Central memory CD4-positive, alpha-beta T cell (primary cell): ENCODE measurements at places on chromosomes 11 and 22.

- DNase-seq = no peak
These were observed 9.3 kb downstream of the CXCR5 start for GRCh38 chr11:118892964-118893363.

- no peak for DNase-seq
These were observed 49.2 kb upstream of the CCDC34 start for GRCh38 chr11:27412192-27412691.

DNA sequence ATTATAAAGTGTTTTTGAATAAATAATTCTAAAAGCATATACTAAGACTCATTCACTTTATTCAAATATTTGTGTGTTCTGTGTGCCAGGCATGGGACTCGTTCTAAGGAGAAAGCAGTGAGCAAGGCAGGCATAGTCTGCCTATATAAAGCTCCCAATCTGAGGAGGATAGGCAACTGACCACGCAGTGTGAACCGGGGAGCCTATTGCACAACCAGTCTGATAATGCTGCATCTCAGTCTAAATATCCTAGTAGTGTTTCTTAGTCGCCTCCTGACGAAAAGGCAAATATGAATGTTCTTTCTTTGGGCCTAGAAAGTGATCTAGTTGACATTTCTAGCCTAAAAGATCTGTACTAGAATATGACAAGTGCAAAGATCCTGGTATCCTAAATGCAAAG is 98.3 kb downstream of the C11orf65 start:
- no peak for DNase-seq

DNA sequence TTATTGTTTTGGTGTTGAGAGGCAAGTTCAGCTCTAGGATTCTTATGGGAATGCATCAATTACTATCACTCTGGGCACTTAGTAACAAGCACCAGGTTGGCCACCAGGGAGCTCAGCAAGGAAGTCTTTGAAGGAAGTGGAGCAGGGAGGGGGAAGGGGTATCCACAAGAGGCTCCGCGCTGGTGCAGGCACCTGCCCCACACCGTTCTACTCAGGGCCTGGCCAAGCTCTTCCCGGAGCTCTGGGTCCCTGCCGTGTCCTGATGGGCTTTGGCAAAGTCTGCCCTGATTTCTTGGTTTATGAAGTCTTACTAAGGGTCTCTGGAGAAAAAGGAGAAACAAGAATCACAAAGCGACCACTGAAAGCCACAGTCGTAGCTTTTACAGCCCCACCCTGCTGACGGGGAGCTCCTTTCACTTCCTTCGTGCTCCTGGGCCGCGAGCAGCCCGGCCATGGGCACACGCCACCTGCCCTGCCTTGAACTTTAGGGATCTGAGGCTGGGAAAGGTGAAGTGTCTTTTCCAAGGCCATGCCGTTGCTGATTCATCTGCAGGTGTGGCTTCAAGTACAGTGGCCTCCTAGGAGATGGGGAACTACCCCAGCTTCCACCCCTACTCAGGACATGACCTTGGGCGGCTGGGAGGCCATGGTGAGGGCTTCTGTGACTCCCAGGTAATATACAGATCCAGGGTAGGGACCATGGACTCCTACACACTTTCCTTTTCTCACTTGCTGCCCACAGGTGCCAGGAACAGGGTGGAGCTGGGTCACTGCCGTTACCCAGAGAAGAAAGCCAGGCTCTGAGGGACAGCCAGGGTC is 15.9 kb upstream of the LRRC32 start:
- no peak for DNase-seq

- DNase-seq = no peak
These were observed 42.8 kb downstream of the NTM start for GRCh38 chr11:131413217-131413616.

- DNase-seq = no peak
These were observed 374.6 kb upstream of the LUZP2 start for GRCh38 chr11:24122291-24122690.

GRCh38 chr22:35425971-35426800 is 26.2 kb downstream of the MCM5 start:
- no peak for DNase-seq

DNA sequence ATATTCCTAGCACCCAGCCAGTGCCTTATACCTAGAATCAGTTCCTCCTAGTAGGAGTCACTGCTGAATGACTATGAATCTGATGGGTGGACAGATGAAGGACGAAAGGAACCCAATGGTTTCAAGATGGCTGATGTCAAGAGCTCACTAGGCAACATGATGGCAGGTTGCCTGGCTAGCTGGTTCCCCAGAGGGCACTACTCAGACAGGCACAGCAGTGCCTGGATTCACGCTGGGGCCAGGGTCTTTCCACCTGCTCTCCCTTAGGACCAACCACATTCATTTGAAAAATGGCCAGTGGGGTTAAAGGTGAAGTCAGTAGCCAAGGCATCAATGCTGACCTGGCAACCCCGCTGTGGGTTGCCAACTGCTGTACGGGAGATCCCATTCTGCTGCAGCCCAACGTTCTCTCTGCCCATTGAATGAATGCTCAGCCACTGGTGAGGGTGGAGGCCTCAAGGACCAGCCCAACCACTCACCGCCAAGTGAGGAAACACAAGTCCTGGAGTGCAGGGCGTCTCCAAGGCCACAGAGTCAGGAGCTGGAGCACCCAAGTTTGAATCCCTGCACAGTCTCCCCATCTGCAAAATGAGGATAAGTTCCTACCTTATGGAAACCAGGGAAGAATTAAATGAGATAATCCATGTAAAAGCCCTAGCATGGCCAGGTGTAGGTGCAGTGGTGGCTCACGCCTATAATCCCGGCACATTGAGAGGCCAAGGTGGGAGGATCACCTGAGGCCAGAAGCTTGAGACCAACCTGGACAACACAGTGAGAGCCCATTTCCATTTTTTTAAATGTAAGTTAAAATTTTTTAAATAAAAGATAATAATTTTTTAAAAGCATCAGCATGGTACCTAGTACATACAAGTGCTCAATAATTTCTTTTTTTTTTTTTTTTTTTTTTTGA is 12.4 kb downstream of the MYH9 start:
- no peak for DNase-seq
